ENCODE measurements at places on chromosomes 11 and 22.

GRCh38 chr11:105923807-105924206, 98.2 kb downstream of the MSANTD4 start:
- DNase-seq = no peak

- DNase-seq = no peak
Measured at GRCh38 chr11:78138694-78139421, 568 bp downstream of the ALG8 start.

DNA sequence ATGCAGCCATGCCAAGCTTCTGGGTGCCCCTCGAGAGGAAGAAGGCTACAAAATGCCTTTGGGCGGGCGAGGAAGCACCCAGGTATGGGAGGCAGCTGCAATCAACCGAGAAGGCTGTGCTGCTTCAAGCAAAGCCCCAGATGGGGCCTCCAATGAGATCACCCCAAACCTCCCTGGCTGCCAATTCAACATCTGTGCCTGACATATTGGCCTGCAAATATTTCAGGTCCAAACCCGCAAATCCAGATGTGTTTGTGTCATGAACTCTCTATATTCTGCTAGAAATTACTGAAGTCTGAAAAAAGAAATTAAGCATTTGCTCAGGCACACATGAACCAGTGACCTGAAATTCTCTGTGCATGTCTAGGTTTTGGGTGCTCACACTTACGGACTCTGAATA, 78.8 kb upstream of the RCN1 start:
- no peak for DNase-seq

DNA sequence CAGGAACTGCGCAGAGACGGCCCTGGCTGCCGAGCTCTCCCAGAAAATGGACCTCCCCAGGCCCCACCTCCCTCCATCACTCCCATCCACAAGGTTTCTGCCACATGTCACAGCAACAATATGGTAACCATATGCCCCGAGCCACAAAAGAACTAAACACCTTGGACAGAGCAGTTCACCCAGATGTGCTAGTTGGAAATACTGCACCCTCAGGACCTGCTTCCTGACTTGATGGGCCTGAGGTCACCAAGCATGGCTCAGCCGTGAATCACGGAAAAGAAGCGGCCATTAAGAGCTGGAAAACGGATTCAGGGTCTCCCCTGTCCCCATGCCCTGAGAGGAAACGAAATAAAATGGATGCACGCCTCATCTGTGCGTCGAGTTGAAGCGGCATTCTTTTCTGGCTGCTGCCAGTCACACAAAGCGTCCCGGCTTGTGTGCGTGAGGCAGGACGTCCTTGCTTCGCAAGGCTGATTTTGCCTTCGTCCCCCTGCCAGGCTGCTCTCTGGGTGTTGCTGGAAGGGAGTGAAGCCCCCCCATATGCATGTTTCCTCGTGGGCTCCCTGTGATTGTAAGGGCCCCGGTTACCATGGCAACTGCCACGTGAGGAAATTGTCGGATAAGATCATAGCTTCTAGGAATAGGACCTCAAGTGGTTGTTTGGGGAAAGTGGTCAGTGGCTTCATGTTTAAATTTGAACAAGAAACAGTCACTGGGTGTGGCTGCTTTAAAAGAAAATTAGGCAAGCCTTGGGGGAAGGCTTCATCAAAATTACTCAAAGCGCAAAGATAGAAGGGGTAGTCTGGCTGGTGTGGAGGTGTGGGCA, 51.7 kb downstream of the FLI1 start:
- DNase-seq = no peak

GRCh38 chr11:123434262-123434661, 4.2 kb downstream of the GRAMD1B start:
- DNase-seq = no peak

- no peak for DNase-seq
Measured at GRCh38 chr22:26524870-26525269, 12.6 kb upstream of the TFIP11 start.

GRCh38 chr11:2933375-2934020, 4.3 kb upstream of the PHLDA2 start:
- DNase-seq = no peak

- no peak for DNase-seq
Measured at GRCh38 chr11:6607190-6607795, 3.7 kb downstream of the ILK start.
